ENCODE measurements at places on chromosomes 11 and 22.

DNA sequence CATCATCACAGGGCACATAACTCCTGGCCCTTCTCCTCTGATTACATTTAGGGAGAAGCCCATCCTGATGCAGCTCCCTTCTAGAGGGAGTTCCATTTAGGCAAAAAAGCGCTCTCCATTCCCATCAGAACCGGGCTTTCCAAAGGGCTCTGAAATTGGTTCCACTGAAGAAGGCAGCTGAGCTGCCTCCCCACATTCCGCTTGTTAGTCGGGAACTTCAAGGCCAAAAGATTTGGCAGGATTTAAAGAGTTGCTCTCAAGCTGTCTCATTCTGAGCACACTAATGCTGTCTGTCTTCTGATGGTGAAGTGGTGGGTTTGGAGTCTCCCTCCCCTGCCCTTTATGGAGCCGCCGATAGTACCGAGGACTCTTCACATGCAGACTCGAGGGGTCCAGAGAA lies 26.6 kb upstream of the CABP7 start:
- no peak for DNase-seq

DNA sequence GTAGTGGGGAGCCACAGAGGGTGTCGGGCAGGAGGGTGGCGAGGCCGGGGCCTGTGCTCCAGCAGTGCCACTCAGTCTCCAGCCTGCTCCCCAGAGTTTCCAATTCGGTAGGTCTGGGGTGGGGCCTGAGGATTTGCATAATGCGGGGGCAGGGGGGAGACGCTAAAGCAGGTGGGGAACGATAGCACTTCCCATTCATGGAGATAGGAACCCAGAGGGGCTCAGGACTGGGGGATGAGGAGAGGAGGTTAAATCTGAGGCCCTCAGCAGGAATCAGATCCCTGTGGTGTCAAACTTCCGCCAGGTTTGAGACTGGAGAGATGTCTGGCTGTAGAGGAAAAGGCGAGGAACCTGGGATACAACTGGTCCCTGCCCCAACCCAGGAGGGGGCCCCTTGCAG lies 29.8 kb downstream of the WNT11 start:
- DNase-seq: no peak

GRCh38 chr11:70608568-70609470 lies 210.5 kb downstream of the CTTN start:
- peak; percentile 9 for DNase-seq

- no peak for DNase-seq
Observed at GRCh38 chr11:69904161-69904973, 85.2 kb upstream of the FGF3 start.

GRCh38 chr11:108854346-108854745 lies 189.5 kb downstream of the DDX10 start:
- no peak for DNase-seq

DNA sequence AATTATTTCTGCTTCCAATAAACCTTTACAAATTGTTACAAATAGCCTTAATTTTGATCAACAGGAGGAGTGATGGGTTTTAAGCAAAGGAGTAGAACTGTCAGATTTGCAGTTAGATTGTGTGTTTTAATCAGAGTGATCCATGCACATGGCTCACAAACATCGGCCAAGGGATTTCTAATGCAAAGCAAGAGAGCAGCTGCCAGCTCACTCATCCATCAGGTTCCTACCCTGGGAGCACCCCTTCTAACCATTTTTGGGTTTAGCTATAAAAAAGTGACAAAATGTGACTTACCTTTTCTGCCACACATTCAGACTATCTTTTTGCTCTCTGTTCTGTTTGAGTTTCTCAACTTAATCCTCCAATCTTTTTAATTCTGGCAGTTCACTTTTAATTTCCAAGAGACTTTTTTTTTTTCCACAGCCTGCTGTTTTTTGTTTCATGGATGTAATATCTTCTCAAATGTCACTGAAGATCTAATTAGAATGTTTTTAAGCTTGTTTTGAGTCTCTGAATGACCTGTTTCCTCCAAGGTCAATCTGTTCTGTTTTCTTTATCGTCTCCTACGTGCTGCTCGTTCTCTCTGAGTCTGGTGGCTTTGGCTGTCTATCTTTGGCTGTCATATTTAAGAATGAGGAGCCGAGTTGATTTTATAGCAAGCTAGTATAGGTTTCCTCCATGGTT lies 6.0 kb downstream of the IZUMO1R start:
- DNase-seq: no peak

GRCh38 chr22:21761994-21762680 lies 26.5 kb upstream of the YPEL1 start:
- DNase-seq: no peak

DNA sequence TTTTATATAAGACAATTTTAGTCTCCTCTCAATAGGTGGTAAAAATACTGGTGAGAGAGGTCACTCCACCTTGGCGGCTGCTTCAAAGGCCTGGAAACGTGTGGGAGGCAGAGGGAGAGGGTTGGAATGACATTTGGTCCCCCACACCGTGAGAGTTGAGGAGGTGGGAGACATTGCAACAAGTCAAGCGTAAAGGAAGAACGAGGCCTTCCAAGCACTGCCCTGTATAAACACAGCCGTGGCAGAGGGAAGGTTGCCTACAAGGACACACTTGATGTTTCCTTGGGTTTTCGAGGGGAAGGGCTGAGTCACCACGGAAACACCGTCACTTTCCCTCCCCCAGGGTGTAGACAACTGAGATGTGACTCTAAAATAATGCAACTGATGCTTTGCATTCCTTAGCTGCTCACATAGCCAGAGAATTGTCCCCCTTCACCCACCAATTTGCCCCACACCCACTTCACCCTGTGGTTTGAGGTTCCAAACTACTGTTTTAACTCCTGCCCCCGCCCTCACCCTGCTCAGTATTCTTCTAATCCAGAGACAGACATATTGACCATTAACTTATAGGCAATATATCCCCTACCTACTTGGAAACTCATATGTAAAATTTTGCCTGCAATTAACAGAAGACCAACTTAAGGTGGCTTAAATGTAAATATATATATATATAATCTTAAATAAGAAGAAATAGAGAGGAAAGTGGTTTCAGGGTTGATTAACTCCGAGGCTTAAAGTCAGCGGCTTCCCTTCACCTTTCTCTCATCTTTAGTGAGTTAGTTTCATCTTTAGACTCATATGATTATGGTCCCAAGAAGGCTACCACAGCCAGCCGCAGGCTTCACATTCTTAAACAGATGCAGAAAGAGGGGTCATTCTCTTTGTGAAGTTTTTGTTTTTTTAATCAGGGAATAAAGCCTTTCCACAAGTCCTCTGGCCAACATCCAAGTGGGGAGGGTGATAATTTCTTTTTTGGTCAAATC lies 54.1 kb upstream of the BDNF start:
- peak; percentile 36 for DNase-seq

- DNase-seq: peak; percentile 68
Observed at GRCh38 chr11:44592125-44592940, 26.9 kb downstream of the CD82 start.

DNA sequence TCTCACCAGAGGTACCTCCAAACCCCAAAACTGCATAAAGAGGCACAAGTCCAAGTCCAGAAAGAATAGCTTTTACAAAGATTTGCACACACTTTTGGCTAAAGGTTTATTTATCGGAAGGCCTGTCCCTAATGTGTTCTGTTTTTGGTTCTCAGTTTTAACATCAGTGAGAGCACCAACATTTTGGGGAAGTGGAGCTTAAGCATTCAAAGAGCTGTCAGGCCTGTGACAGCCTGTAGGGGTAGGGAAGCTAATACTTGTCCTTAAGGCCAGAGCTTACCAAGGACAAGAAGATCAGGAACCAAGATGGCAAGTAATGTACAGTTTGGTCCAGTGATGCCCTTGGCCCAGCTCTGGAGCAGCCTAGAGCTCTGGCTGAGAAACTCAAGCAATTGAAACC lies 38.9 kb upstream of the SCUBE2 start:
- no peak for DNase-seq

DNA sequence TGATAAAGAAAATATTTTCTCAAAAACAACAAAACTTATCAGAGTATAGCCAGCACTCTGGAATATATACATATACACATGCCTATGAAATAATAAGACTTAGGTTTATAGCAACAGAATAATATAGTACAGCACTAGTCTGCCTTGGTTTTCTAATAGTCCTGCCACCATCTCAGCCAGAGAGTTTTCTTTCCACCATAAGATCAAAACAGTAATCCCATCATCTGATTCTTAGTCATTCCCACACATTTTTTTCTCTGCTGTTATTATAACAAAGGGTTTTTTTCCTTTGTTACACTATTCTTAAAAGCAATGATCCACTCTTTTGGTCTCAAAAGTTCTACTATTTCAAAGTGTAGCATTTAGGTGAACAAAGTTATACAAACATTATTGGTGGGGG lies 15.1 kb downstream of the MTMR2 start:
- DNase-seq: no peak

- no peak for DNase-seq
Observed at GRCh38 chr11:67099831-67100324, 19.2 kb upstream of the KDM2A start.

GRCh38 chr11:66393954-66394353 lies 22.4 kb upstream of the SLC29A2 start:
- no peak for DNase-seq

DNA sequence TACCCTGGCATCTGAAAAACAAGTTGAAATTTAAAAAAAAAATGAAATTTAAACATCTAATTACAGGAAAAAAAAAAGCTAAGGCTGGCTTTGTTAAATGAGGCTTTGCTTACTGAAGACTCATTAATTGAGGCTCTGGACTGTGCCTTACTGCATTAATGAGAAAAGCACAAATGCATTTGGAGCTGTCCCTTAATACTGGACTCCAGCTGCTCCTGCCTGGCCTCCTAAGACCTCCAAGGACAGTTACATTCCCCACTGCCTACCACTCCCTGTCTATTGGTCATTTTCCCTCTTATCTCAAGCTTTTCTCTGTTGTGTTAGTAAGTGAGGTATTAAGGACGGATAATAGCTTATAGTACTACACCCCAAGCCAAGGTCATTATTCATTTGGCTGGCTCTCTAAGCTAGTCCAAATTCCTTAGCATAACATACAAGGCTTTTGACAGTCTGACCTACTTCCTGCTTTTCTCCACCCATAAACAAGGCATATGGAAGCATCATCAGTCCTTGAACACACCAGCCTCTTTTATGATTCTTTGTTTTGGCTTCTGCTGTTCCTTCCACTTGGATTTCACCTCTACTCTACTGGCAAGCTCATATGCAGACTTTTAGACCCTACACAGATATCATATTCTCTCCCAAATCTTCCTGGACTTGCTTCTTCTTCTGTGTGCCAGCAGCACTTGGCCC lies 62.5 kb downstream of the USP35 start:
- no peak for DNase-seq

DNA sequence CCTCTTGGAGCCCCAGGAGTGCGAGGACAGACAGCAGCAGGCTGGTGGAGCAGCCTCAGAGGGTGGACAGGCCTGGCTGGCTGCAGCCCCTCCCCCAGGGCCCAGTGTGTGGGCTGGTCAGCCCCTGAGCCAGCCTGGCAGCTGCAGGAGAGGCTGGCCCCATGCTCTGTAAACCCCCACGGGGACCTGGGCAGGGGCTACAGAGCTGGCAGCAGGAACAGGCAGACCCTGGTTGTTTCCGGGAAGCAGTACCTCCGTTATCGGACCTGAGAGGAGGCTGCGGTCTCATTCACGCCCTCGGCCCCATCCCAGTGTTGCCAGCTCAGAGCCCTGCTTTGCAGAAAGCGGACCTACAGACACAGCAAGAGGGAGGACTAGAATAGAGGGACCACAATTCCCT lies 38.5 kb upstream of the COMT start:
- DNase-seq: no peak

GRCh38 chr11:120867531-120867930 lies 156.4 kb upstream of the TBCEL start:
- DNase-seq: no peak

- no peak for DNase-seq
Observed at GRCh38 chr11:45361551-45361950, 75.4 kb upstream of the SYT13 start.

GRCh38 chr22:42946546-42947198 lies 68.3 kb downstream of the PACSIN2 start:
- no peak for DNase-seq

DNA sequence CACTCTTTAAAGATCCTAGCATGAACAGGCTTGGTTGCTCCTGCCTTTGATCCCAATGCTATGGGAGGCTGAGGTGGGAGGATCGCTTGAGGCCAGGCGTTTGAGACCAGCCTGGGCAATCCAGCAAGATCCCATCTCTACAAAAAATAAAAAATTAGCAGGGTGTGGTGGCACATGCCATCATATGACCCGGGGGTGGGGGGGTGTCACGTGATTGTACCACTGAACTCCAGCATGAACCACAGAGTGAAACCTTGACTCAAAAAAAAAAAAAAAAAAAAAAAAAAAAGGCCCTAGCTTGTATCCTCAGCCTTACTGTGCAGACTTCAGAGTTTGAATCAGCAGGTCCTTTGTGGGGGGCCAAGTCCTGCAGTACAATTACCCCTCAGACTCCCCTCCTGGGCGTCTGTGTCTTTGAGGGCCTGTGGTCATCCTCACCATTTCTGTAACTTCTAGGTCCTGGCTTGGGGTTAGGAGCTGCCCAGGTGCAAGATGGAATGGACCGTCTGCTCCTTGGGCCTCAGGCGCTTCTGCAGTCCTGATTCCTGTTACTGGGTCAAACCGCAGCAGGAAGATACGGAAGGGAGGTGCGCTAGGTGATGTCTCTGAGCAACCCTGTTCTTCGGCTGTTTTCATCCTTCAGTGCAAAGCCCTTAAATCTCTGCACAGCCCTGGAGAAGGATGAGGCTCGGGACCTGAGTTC lies 208.1 kb downstream of the CTTN start:
- no peak for DNase-seq

GRCh38 chr11:34682825-34683224 lies 61.9 kb downstream of the EHF start:
- DNase-seq: no peak

- no peak for DNase-seq
Observed at GRCh38 chr11:20337526-20338154, 25.9 kb upstream of the HTATIP2 start.

DNA sequence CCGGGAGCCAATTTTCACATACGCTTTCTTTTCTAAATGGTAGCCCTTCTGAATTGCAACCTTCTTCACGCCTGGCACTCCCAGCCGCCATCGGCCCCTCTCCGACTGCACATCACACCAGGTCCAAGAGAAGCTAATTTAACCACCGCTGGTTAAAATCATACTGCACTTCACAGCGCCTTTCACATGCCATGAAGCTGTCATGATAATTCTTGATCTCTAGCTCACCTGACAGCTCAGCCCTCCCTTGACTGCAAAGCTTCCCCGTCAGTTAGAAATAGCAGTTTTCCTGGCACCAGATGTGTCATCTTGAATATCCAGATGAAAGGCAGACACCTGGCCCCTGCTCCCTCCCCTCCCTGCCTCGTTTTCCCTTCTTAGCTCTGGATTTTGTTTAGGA lies 101.4 kb downstream of the ARL14EP start:
- no peak for DNase-seq

DNA sequence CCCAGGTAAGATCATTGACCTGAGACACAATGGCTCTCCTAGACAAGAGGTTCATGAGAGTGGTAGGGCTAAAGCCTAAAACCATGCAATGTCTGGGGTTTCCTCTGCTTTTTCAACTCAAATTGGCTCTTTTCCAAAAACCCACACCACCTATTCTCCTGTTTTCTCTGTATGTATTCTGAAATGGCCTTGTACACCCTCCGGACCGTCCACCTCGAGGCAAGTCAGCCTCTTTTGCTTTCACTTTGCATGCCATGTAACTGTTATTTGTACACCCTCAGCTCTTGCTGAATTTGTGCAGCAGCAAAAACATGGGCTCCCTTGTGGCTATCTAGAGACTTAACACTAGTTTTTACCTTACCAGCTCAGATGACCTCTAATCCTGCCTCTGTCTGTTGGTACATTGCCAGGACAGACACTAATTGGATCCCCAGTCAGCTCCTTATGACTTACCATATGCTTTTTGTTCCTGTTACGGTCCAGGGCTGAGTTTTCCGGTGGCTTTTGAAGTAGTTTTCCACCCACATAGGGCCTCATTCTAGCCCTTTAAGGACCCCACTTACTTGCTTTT lies 288.0 kb downstream of the SBF2 start:
- DNase-seq: no peak
